Panc1 (cell line): ENCODE measurements at places on chromosomes 13 and 19. TPM values are rescaled to one million over a fixed set of nuclear protein-coding genes. Genes with fewer than 3 reads are reported as not detected.

Gene ZNF699
- 7.3 TPM for total RNA-seq

Gene TMEM161A
- 26.7 TPM for total RNA-seq

Gene VSTM1
- total RNA-seq, result 1.5 TPM

- peak; percentile 73 for DNase-seq
These were observed at the start of gene MED25 for GRCh38 chr19:49817964-49818648. TSS of gene MED25 (plus strand) at chr19:49818289. CDS start at chr19:49818342, 53 bp downstream.

DNA sequence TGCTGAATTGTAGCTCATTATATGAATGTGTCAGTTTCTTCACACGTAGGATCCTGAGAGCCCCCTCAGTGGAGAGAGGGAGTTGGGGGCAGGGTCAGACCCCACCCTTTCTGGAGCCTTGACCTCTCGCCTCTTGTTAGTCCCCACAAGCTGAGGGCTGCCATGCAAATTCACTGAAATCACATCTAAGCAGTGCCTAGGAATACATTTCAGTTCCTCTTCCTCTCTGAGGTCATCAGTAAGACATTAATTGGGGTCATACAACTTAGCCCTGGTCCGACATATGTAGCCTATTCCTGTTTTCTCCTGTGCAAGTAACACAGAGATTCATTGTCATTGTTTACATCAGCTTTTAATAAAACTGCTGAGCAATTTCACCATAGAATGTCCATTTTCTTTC is 30.0 kb downstream of the MYO9B start:
- DNase-seq, result no peak

GRCh38 chr13:37277007-37277406 is 171.5 kb upstream of the CSNK1A1L start:
- no peak for DNase-seq

- no peak for DNase-seq
These were observed 88.0 kb upstream of the FRY start for GRCh38 chr13:31943591-31943990.

DNA sequence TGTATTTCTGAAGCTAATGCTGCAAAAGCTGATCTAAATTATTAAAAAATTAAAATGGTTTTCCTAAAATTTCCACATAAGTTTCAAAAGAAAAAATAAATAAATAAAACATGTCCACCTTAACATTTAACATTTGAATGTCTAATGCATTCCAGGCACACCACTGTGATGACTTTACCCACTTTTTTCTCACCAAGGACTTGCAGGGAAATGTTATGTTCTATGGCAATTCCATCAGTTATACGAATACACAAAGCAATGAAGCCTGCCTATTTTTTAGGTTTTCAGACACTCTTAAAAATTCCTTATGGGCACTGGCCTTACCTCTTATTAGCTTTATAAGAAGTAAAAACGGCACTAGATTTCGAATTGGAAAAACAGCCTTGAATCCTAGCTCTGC is 10.2 kb downstream of the TSC22D1 start:
- no peak for DNase-seq

GRCh38 chr19:43372462-43372861 is 19.0 kb downstream of the CD177 start:
- DNase-seq, result no peak

- DNase-seq, result no peak
These were observed 187.9 kb upstream of the TSHZ3 start for GRCh38 chr19:31537136-31537535.

DNA sequence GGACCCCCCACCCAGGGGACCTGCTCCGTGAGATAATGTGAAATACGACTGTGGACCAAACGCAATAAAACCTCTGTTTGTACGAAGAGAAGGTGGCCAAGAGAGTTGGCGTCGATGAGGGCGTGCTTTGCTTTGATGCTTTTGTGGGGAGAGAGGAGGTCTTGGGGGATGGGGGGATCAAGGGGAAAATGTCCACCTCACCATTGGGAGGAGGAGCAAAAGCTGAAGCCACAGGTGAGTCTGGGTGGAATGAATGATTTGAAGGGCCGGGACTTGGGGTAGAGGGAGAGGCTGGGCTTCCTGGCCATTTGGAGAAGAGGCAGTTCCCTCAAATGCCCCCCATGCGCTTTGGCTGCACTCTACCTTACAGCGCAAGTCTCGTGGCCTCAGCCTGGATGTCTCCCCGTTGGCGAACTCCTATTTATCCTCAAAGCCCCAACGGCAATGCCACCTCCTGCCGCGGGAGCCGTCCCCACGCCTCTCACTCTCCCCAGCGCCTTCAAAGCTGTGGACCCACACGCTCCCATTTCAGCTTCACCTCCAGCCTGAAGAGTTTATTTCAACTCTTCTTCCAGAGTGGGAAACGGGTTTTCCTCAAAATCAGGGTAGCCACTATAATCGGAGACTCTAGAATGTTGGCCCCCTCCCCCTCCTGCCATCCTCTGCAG is 795 bp upstream of the ABCA7 start:
- no peak for DNase-seq

DNA sequence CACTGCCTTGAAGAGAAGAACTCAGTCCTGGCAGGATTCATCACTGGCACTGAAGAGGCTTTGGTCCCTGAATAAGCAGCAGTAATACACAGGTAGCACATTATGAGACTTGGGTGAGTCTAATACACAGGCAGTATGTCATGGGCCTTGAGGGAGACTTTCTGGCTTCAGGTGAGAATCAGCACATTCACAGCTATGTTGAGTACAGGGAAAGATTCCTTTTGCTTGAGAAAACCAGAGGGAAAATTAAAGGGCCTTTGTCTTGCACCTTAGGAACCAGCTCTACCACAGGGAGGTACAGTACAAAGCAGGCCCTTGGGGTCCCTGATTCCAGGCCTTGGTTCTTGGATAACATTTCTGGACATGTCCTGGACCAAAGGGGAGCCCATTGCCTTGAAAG is 484.6 kb downstream of the RFC3 start:
- DNase-seq, result no peak

GRCh38 chr19:32702010-32702409 is 10.4 kb downstream of the NUDT19 start:
- no peak for DNase-seq

DNA sequence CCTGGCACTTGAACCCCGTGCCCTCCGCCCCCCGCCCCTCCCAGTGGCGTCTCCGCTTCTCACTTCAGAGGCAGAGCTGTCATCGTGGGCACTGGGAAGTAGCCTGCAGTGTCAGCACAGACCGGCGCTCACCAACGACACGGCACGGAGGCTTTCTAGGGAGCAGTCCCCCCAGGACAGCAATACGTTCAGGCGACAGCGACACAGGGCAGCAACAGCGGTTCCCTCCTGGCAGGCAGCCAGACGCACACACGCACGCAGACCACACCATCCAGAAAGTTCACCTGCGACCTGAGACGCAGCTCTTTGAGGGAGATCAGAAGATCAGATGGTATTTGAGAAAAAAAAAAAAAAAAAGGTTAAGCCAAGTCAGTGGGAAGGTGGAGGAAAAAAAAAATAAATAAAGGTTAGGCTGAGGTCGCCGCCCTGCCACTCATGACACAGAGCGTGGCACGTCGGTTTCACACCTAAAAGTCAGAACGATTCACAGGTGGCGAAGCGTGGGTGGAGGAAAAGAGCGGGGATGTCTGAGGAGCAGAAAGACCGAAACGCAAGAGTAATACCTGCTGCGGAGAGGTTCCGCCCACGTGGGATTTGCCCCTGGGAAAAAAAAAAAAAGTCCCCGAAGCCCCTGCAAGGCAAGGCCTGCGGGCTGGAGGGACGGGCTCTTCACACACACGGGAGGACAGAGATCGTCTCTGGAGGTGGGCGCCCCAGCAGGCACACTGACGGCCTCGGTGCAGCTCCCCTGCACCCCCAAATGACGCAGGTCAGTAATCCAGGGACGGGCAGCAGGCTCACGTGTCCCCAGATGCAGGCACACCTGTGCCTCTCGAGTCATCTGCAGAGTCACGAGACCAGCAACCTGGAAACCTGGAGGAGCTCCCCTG is 94.5 kb downstream of the GNG7 start:
- no peak for DNase-seq

GRCh38 chr13:110894086-110894485 is 20.8 kb downstream of the ANKRD10 start:
- DNase-seq, result no peak
